ENCODE measurements at places on chromosomes 5 and 9.

- no peak for DNase-seq
These were observed 46.3 kb upstream of the FOXE1 start for GRCh38 chr9:97806721-97807120.

- no peak for DNase-seq
These were observed 1.5 kb upstream of the MYO10 start for GRCh38 chr5:16937503-16938161.

DNA sequence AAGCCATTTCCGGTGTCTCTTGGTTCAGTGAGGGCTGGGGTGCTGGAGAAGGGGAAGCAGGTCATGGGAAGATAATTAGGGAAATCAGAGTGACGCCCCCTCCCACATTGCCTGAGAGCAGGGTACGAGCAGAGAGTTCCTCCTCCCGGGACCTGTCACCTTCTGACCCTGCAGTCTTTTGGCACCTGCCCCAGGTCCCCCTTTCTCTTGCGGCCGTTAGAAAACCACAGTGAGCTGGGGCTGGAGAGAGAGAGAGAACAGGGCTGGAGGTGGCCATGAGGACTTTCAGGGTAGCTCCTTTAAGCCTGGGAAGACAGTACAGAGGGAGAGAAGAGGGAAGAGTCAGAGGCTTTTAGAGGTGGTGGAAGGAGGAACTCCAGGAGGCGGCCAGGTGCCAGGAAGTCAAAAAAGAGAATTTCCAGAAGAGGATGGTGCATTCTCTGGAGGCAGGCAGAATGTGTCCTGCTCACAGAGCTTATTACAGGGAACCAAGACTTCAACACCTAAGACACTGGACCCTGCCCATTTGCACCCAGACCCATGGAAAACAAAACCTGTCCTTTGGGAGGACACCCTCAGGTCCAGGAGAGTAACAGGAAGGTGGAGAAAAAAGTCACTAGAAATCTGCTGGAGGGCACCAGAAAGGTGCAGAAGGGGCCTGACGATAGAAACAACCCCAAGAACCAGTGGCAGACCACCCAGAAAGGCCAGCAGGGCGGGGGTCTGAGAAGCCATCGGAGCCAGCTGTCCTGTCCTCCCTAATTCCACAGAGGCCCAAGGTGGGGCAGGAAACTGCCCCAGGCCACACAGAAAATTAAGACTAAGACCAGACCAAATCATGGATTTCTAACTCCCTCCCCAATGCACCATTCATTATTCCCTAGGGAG lies 6.5 kb upstream of the ACSL6 start:
- DNase-seq, result no peak

- DNase-seq, result no peak
These were observed 17.1 kb upstream of the SYNPO start for GRCh38 chr5:150623152-150623877.

DNA sequence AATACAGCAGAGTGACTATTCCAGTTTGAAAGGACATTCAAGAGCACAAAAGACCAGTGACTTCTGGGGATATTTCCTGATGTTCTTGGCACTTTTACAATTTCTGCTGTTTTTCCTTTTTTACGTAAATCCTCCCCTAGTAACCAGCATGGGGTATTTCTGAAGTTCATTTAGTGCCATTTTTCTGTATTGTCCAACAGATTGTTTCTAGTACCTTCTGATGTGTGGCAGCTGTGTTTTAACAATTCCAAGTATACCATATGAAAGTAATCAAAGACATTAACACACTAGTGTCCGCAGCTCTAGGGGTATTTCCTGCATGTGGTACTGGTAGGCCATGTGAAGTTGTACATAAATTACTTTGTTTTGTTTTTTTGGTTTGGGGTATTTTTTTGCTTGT lies 53.0 kb upstream of the SMARCA2 start:
- DNase-seq, result no peak

- no peak for DNase-seq
These were observed 82.7 kb upstream of the CLINT1 start for GRCh38 chr5:157941616-157942015.

GRCh38 chr9:134548618-134549017 lies 93.0 kb upstream of the COL5A1 start:
- DNase-seq, result no peak

GRCh38 chr9:106733828-106734380 lies 129.1 kb upstream of the ZNF462 start:
- no peak for DNase-seq

- DNase-seq, result no peak
These were observed 8.6 kb upstream of the PITX1 start for GRCh38 chr5:135042595-135042994.

- no peak for DNase-seq
These were observed 38.9 kb upstream of the FOXB2 start for GRCh38 chr9:76980566-76980965.

DNA sequence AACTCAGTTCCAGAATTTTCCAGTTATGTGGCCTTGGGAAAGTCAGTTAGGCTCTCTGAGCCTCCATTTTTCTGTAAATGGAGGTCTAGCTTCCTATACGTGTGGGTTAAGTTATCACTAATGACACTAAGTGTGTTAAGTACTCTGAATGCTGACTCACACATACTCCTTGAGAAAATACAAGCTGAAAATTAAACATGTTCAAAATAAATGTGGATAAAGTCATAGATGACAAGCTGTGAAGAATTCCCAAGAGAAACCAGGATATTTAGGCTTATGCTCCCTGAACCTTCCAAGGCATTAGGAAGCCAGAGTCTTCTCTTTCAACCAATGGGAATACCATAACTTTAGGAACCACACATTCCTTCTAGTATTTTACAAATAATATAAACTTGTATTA lies 58.1 kb downstream of the ABCA1 start:
- DNase-seq, result no peak

GRCh38 chr5:143758750-143759149 lies 53.2 kb upstream of the HMHB1 start:
- DNase-seq, result no peak

DNA sequence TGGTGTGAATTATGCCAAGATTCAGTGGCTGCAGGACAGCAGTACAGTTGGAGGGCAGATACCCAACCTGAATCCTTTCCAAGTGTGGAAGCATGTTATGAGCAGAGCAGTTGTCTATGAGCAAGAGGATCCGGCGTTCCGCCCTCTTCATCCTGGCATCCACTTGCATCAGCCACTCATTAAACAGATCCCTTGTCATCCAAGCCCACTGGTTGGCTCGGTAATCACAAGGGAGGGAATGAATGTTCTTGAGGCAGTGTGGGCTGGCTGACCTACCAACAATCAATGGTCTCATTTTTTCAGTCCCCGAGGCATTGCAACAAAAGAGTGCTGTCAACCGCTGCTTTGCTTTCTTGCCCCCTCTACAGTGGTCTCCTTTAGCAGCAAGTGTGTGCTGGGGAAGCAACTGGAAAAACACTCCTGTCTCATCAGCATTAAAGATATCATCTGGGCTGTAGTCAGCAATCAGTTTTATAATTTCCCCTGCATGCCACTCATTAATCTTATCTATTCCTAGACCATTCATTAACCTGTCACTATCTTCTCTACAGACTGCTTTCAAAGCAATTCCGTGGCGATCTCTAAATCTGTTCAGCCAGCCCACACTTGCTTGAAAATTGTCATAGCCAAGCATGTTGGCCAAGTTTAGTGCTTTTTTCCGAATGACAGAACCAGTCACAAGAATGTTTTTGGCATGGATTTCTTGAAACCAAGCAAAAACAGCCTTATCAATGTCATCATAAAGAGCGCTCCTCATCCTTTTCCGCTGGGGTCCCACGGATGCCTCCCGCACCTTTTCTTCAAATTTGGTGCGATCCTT lies 4.9 kb downstream of the TIGD6 start:
- no peak for DNase-seq

- DNase-seq, result no peak
These were observed 118.7 kb downstream of the AUH start for GRCh38 chr9:91243029-91243428.

GRCh38 chr5:119088438-119088837 lies 17.6 kb downstream of the DMXL1 start:
- DNase-seq, result no peak

DNA sequence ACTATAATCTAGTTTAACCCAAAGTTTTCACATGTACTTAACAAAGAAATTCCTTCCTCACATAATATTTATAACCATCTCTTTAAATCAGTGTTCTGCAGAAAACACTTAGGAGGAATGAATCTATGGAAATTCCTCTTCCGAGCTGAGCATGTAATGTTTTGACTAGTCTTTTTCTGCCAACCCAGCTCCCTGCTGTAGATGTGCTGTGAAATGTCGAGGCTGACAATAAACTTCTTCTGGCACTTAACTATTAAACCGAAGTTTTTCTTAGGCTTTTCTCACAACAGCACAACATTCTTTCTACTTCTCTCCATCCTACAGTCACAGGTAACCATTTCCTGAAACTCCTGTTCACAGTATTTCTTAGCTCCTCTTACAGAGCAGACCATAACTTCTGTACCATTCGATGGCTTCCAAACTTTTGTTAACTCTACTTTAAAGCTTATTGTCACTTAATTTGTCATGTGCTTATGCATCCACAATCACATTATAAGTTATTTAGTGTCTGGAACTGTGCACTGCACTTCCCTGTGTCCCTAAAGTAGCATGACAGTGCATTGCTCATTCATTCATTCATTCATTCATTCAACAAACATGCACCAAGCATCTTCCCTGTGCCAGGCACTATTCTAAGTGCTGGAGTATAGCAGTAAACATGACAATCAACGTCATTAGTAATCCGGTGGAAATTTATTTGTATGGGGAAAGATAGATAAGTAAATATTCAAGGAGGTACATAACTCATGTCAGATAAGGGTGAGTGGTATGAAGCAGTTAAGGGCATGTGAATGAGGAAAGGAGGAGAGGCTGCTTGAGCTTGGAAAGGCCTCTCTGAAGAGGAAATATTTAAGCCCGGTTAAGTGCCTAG lies 54.6 kb downstream of the TSSK1B start:
- DNase-seq, result no peak

DNA sequence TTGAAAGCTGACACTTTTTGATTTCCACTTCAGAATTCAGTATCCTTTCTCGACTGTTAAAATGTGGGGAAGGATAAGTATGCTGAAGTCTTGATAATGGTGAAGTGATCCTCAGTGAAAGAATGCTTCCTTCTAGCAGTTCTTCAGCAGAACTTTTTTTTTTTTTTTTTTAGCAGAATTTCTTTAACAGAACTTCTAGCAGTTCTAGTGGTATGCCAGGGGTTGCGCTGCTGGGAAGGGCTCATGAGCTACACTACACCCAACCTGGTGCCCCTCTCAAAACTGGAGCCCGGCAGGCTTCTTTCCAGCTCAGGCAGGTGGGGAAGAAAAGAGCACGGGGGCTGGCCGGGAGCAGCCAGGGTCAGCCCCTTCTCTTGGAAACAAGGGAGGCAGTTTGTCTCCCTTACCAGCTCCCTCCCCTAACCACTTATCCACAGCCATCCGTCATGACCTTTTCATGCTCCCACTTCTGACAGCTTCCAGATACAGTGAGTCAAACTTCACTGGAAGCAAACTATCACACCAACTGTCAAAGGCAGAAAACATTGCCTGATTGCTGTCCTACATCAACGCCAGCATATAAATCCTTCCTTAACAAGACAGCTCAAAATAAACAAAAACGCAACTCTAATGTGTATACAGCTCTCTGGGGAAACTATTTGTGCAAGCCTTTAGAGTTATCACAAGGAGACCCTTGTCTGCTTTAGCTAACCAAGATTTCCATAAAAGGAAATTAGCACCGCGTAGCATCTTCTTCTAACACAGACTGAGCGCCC lies 211.5 kb downstream of the GAPVD1 start:
- DNase-seq, result no peak

DNA sequence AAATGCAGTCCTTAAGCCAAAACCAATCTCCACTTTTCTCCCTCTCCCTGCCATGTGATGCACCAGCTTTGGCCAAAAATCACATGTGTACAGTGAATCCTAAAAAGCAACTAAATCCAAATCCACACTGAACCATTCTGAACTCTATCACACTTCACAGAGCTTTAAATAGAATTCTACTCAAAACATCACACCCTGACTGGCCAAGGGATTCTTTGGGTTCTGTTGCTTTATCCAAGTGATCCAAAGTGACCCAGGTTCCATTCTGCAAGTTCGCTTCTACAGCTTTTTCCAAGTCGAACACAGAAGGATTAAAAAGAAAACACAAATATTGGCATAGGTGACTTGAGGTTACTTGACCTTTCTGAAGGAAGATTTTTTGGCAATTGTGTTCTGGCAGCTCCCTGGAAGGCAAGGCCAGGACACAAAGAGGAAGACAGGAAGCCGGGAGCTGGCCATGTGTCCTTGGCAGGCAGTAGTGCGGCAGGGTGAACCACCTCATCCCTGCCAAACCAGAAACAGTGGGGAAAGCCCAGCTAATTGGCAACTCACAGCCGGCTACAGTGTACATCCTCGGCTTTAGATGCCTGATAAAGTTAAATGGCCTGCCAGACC lies 115.0 kb downstream of the NFIB start:
- DNase-seq, result no peak

- DNase-seq, result no peak
These were observed 27.8 kb downstream of the ADRA1B start for GRCh38 chr5:159944056-159944600.

GRCh38 chr9:95815133-95815532 lies 60.4 kb upstream of the ERCC6L2 start:
- DNase-seq, result no peak

DNA sequence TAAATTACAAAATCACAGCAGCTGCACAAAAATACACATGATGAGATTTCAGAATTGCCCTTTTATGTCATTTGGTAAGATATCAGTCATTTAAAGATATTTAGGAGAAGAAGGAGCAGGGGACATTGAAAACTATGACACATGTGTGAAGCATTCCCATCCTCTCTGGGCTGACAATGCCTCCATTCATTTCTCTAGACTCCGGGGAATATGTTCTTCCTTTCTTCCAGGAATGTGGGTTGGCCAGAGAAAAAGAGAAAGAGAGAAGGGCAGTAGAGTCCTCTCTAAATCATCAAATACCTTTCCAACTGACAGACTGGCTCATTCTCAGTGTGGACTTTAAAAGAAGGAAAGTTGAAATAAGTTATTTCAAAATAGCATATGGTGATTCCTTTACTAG lies 205.6 kb upstream of the ADAMTSL1 start:
- no peak for DNase-seq

DNA sequence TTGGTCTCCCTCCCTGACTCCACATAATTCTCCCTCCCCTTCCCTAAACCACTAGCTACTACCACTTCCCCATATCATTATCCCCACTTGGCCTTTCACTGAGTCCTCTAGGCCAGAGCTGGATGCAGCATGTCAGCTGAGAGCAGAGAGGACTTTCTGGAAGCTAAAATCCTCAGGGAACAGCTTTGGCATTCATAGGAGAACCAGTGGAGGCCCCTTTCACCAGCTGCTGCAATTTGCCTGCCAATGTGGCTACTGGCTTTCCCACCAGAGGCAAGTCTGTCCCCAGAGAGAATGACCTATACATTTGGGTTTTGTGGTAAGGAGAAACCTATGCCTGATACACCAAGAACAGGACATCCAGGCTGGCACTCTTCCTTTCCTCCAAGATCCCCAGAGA lies 14.4 kb downstream of the FAM219A start:
- DNase-seq, result no peak

DNA sequence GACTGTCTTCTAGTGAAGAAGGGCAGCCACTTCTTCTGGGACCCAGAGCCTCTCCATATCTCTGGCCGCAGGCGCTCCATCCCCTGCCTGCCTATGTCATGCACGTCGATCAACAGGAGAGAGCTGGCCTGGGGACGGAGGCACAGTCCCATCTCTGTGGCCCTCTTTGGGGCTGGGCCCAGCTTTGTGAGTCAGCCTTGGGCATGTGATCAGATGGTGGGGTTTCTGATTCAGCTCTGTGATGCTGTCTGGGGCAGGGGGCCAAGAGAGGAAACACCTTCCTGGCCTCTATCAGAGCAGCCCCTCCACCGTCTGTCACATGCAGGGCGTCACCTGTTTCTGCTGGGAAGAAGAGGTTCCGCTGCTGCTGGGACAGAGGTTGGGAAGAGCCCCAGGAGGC lies 72.6 kb downstream of the MVB12B start:
- no peak for DNase-seq
